ENCODE measurements at places on chromosomes 2 and 18.

DNA sequence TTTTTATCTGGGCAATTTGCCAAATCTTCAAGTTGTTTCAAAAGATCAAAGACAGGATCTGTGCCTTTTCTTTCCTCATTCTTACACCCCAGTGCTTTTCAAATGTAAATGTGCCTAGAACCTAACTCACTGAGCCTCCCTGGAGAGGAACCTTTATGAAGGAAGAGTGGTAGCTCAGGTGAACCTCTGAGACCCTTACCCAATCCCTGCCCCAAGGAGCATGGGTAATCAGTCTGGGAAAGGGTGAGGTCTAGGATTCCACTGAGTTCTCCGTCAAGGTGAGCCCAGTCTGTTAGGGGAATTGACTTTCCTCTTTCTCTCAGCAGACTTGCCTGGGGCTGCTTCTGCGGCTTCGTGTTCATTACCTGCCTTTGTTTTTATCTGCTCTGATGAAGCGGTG is 88.1 kb upstream of the MAP4K4 start:
- no peak for DNase-seq

GRCh38 chr2:119574864-119575263 is 30.6 kb downstream of the CFAP221 start:
- no peak for DNase-seq

DNA sequence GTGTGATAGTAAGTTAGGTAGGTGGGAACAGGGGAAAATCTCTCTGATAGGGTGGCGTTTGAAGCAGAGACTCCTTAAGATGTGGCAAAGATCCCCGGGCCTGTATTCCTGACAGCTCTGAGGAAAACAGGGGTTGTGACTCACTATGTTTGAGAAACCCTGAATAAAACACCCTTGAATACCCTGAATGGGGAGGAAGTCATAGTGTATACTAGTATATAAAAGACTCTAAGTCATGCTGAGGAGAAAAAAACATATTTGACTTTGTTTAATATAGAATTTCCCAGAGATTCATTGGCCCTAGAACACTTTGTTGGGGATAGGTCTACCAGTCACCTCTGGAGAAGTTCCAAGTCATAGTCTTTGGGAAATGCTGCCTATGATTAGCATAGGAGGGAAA is 590.9 kb downstream of the IRS1 start:
- DNase-seq = no peak

- DNase-seq = no peak
Measured at GRCh38 chr2:64942693-64943092, 46.5 kb upstream of the SLC1A4 start.

- DNase-seq = no peak
Measured at GRCh38 chr18:9820127-9820526, 65.6 kb upstream of the TXNDC2 start.

GRCh38 chr2:240988146-240988545 is 10.3 kb upstream of the SNED1 start:
- DNase-seq = peak; percentile 34

DNA sequence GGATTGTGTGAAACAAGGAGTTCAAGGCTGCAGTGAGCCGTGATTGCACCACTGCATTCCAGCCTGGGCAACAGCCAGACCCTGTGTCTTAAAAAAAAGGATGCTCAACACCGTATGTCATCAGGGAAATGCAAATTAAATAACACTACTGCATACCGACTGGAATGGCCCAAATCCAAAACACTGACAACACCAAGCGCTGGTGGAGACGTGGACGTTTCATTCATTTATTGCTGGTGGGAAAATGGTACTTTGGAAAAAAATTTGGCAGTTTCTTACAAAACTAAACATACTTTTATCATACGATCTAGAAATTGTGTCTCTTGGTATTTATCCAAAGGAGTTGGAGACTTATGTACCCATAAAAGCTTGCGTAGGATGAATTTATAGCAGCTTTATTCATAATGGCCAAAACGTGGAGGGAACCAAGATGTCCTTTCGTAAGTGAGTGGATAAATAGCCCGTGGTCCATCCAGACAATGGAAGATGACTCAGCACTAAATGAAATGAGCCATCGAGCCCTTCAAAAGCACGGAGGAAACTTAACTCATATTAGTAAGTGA is 24.2 kb downstream of the NEU4 start:
- peak; percentile 29 for DNase-seq

- DNase-seq = no peak
Measured at GRCh38 chr2:124973396-124973795, 948.3 kb downstream of the CNTNAP5 start.

DNA sequence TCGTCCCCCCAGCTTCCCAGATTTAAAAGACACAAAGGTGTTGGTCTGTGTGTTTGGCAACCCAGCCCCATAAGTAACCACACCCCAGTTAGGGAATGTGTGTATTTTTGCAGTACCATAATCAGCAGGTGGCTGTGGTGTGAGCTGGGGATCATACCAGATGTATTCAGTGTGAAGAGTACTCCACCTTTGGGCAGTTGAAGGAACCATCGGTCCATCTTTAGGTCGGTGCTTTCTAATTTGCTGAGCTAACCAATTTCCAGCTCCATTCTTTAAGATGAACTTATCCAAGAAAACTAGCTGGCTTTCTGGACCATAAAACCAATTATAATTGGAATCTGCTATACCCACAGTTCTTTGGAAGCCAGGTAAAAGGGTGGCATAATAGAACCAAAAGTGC is 3.2 kb downstream of the DSEL start:
- no peak for DNase-seq

GRCh38 chr2:39146630-39147029 is 25.8 kb upstream of the SOS1 start:
- no peak for DNase-seq

DNA sequence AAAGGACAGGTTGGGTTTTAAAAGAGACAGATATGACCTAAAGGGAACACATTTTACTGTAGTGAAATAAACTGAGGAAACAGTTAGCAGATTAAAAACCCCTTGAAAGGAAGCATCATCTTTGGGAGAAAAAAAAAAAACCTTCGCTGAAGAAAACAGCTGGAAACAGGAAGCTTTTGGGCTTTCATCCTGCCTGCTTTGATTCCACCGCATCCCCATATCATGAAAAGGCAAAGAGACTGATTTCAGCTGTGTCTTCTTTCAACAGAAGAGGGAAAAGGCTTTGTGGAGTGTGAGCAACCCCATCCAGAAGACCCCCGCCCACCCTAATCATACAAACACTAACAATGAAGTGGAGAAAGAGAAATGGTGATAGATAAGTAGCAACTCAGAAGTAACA is 86.4 kb downstream of the TCF4 start:
- DNase-seq = no peak

Measured in fibroblast of skin of back (primary cell).